ENCODE measurements at places on chromosomes 4 and X.
A peak's percentile ranks its signal among the peaks of the same experiment; 100 is the strongest.

- DNase-seq: no peak
Measured at GRCh38 chr4:98638661-98639060, 19.8 kb downstream of the TSPAN5 start.

DNA sequence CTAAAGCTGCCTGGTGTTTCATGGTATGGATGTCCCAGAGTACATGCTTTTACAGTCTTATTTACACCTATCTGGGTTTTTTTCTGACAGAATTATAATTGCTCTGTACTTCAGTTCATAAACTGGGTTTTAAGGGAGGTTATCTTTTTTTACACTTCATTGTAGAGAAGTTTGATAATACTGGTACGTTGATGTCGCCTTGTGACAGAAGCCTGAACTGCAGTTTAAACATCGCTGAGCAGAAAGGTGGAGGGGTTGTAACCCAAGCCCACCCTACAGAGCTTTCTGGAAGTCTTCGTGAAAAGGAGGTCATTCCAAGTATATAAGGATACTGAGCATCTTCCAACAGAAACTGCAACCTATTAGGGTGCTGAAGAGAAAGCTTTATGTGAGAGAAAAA is 46.4 kb downstream of the BEX1 start:
- no peak for DNase-seq

DNA sequence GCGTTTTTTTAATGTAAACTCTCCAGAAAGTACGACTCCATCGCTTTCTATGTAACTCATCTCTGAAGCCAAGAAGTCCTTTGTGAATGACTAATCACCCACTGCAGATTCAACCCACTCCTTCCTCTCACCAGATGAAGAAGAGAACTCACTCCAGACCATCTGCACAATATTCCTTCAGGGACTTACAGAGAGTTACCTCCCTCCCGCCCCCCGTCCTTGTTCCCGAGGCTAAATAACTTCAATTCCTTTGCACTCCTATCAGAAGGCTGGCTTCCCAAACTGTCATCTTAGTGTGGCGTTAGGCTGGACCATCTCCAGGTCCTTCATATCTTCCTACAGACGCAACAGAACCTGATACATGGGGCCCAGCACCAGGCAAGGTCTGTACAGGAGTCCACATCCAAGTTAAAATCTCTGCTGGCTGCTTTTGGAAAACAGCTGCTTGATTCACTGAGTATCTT is 82.4 kb downstream of the AFAP1 start:
- peak; percentile 94 for DNase-seq

GRCh38 chr4:122652379-122652778 is 31.5 kb upstream of the IL21 start:
- peak; percentile 61 for DNase-seq

DNA sequence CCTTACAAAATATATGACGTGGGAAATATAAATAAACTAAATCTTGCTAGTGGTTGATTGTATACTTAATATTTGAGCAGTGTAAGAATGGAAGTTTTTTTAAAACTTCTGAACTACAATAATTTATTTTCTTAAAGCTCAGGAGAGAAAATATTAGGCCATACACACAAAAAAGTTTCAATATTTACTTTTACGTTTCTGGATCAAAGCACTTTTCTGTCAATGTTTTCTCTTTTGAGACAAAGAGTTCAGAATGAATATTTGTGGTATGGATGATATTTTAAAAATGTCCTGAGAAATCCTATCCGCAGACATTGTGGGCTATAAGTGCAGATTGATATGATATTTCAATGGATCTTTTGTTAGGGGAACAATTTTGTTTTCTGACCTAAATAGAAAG is 109.9 kb downstream of the TLL1 start:
- DNase-seq: no peak

DNA sequence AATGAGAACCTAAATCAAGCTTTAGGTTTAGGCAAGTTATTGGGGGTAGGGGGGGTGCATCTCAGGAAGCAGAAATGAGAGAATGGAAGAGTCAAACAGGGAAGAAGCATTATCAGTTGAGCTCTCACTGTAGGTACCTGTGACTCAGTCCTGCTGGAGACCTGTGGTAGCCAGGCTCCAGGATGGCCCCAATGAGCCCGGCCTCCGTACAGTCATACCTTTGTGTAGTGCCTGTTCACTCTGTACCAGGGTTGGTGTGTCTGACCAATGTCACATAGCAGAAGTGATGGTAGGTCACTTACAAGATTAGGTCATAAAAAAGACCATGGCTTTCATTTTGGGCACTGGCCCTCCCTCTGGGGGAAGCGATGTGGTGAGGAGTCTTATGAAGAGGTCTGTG is 45.3 kb upstream of the NMU start:
- DNase-seq: no peak

Data from fibroblast of upper back skin (primary cell).